A549 treated with DMSO at 1 μM for 4 hours (cell line): ENCODE measurements at places on chromosomes 7 and 10. TPM values are rescaled to one million over a fixed set of nuclear protein-coding genes. Genes with fewer than 3 reads are reported as not detected.

RPEL1 gene
- total RNA-seq, result 0.03 TPM in 1 of 5 replicates, not detected in the others

H2AZ2 gene
- 209 to 262 TPM (median 258 TPM) in 5 replicates for total RNA-seq

AGR3 gene
- 0.39 TPM in 1 of 5 replicates, not detected in the others for total RNA-seq

RAB19 gene
- not detected in 5 replicates for total RNA-seq

OR6V1 gene
- total RNA-seq, result not detected in 5 replicates

SLC18A3 gene
- total RNA-seq, result 0.03 TPM in 1 of 5 replicates, not detected in the others

CRHR2 gene
- not detected in 5 replicates for total RNA-seq

TFR2 gene
- 2.3 to 3.1 TPM (median 2.6 TPM) in 5 replicates for total RNA-seq

TACR2 gene
- 0.09 to 0.16 TPM (median 0.13 TPM) in 4 of 5 replicates, not detected in the other for total RNA-seq

CTAGE15 gene
- not detected in 5 replicates for total RNA-seq

DLX5 gene
- not detected in 5 replicates for total RNA-seq

DLX6 gene
- total RNA-seq, result 0.09 to 0.17 TPM in 2 of 5 replicates, not detected in the others

CTAGE6 gene
- not detected in 5 replicates for total RNA-seq

ANKRD1 gene
- 3.8 to 10.5 TPM (median 7.1 TPM) in 5 replicates for total RNA-seq

TFPI2 gene
- 265 to 336 TPM (median 271 TPM) in 5 replicates for total RNA-seq

NCF1 gene
- total RNA-seq, result 0.14 TPM in 1 of 5 replicates, not detected in the others

LZTS2 gene
- total RNA-seq, result 33.8 to 44.5 TPM (median 40.3 TPM) in 5 replicates

HOGA1 gene
- 0.57 to 1.2 TPM (median 0.96 TPM) in 5 replicates for total RNA-seq

HOXA5 gene
- total RNA-seq, result 5.2 to 8.3 TPM (median 6.2 TPM) in 5 replicates

ASAH2 gene
- 0.80 to 3.3 TPM (median 1.3 TPM) in 5 replicates for total RNA-seq

ATP6V1F gene
- 230 to 302 TPM (median 244 TPM) in 5 replicates for total RNA-seq

THNSL1 gene
- 2.6 to 4.6 TPM (median 4.4 TPM) in 5 replicates for total RNA-seq

UNCX gene
- 0.07 to 0.08 TPM in 2 of 5 replicates, not detected in the others for total RNA-seq

LRRD1 gene
- total RNA-seq, result not detected in 5 replicates

SUN3 gene
- 0.46 TPM in 1 of 5 replicates, not detected in the others for total RNA-seq

FZD8 gene
- total RNA-seq, result 6.6 to 8.9 TPM (median 7.8 TPM) in 5 replicates

BBS9 gene
- total RNA-seq, result 3.1 to 4.2 TPM (median 3.5 TPM) in 5 replicates
